ENCODE measurements at places on chromosomes 11 and 22. TPM values are rescaled to one million over a fixed set of nuclear protein-coding genes. Genes with fewer than 3 reads are reported as not detected.

Gene ZNF215
- total RNA-seq = not detected

Gene CHRM1
- not detected for total RNA-seq

Gene GAL
- total RNA-seq = not detected

Gene RFPL1
- not detected for total RNA-seq

DNA sequence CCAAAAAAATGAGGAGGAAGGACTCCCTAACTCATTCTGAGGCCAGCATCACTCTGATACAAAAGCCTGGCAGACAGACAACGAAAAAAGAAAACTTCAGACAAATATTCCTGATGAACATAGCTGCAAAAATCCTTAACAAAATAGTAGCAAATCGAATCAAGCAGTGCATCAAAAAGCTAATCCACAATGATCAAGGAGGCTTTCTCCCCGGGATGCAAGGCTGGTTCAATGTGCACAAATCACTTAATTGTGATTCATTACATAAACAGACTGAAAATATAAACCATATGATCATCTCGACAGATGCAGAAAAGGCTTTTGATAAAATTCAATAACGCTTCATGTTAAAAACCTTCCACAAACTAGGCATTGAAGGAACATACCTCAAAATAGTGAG lies 16.4 kb downstream of the MTMR2 start:
- DNase-seq = no peak

DNA sequence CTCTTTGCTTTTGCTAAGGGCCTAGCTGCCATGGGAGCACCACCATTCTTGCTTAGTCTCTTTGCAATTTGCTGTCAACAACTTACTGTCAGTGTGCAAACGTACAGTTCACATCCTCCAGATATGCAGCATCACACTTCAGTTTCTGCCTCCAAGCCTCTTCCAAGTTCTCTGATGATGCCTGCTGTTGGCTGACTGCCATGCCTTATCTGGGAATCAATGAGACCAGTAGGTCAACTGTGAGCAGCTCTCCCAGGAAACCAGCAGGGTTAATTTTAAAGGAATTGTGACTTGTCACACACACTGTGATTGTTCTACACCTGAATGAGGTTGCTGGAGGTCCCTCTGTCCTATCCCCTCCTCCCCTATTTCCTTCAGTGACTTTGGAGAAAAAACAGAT lies 56.0 kb downstream of the COPB1 start:
- DNase-seq = no peak

GRCh38 chr11:40168414-40168813 lies 1291.0 kb downstream of the LRRC4C start:
- no peak for DNase-seq

DNA sequence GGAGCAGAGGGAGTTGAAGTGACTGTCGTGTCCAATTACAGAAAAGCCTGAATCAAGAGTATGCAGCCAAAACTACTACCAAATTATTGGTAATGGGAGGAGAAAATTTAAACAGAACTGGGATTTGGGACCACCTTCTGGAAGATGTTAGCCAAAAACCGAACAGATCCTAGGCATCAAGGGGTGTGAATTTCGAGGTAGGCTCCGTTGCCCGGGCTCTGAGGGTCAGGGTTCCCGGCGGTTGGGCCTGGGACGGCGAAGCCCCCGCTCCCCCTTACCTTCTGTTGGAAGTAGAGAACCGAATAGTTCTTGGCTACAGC lies 313 bp downstream of the PRCP start:
- DNase-seq = no peak

DNA sequence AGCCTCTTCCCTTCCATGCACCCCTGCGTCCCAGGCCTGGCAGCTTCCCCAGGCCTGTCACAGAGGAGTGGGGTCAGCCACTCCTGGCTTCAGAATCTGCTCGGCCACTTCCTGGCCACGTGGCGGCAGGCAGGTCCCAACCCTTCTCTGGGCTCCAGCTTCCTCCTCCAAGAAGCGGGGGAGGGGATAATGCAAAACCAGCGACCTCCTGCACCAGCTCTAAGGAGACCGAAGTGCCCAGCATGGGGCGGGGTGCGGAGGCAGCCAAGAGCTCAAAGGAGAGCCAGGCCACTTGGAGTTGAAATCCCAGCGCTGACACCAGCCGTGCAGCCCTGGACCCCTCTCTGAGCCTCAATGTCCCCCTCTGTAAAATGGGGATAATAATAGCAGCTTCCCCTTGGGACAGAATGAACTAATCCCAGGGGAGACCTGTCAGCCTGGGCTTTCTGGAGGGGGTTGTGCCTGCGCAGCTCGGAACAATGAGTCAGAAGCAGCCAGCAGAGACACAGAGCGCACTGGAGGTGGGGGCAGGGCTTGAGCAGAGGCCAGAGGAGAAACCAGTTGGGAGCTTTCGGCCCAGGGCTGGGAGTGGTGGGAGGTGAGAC lies 22.8 kb upstream of the PICK1 start:
- DNase-seq = peak; percentile 78

DNA sequence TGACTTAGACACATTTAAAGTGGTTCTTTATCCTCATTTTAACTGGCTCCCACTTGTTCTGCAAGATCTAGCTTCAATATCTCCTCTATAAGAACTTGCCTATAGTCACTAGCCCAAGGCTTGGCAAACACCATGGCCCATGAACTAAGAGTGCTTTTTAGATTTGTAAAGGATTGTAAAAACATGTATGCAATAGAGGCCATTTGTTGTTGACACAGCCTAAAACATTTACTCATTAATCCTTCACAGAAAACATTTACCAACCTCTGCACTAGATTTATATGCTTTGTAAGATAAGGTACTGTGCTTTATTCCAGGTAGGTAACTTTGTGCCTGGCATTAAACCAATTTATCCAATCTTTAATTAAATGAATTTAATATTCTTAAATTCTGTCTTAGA lies 5.5 kb downstream of the HYLS1 start:
- DNase-seq = no peak

DNA sequence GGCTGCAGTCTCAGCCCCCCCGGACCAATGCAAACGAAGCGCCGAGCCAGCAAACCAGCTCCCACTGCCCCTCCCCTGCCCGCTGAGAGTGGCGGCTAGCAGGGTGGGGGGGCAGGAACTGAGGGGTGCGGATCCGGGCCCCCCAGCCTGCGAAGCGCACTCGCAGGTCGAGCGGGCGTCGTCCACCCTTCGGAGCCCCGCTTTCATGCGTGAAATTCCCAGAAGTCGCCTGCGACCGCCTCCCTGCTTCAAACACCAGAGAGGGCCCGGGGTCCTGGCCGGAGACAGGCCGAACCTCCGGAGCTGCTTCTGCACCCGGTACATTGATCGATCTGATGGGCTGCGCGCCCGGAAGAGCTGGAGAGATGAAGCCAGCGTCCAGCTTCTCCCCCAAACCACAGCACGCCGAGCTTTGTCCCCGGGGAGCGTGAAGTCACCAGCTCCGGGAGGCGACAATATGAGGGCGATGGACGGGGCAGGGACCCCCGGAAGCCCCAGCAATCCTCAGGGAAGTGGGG lies 646 bp upstream of the PATZ1 start:
- DNase-seq = peak; percentile 53

DNA sequence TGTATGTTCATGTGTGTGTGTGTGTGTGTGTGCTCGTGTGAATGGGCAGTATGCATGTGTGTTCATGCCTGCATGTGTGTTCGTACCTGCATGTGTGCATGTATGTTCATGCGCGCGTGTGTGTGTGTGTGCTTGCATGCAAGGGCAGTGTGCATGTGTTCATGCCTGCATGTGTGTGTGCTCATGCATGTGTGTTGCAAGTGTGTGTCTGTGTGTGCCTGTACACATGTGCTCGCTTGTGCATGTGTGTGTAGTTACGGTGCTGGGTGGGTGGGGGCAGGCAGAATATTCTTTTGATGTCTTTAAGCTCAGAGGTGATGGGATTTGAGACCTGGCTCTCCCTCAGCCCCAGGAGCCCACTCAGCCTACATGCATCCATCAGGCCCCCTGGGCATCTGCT lies 822.1 kb downstream of the BRD1 start:
- DNase-seq = no peak

DNA sequence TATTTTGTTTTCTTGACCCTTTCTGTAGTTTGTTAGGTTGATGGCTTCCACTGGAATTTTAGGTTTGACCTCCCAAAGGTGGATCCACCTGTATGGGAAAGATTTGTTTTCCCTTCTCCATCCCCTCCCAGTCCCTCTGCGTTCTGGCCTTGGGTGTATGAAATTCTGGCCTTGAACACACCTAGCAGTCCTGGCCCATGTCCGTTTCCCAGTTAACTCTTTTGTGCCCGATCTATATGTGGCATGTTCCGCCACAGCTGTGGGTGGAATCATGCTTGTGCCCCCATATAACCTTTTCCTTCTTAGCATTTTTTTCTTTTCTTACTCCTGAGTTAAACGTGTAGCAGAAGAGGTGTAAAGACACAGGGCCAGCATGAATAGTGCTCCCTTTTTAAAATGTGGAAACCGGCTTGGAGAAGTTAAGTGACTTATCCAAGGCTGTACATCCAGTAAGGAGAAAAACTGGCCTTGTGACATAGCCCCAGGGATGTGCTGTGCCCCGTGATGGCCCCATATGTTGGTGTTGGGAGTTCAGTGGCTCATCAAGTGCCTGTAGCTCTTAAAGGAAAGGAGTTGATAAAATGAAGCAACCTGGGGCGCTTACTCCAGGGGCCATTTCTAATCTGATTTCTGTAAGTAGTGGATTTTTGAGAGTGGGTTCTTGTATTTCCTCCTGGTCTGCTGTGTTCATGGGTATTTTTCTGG lies 39.3 kb downstream of the ZNRF3 start:
- no peak for DNase-seq

DNA sequence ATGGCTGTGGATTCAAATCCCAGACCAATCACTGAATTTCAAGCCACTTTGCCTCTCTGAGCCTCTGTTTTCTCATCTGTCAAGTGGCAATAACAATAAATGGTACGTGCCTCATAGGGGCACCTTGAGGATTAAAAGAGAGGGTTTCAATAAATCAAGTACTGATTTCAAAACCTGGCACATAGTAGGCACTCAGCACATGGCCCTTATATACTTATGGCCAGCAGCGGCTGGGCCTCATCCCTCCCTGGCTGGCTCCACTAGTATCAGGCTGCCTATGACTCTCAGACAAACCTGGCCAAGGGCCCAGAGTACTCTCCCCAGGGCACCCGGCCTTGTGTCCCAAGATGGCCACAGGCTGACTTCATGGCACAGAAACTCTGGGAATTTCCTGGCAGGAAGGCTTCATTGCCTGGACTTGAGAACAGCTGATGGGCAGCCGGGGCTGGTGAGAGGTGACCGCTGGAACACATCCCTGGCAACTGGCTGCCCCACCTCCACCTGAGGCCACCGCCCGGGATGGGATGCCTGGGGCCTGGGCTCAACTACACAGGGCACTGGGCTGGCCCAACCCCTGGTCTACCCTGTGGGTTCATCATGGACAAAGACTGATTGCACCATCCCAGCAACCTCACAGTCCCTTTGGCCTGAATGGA lies 3.4 kb downstream of the FADS3 start:
- DNase-seq = peak; percentile 91

GRCh38 chr11:75507571-75507970 lies 18.2 kb downstream of the GDPD5 start:
- DNase-seq = no peak

- no peak for DNase-seq
These were observed 11.3 kb upstream of the TSGA10IP start for GRCh38 chr11:65934014-65934413.
